ENCODE measurements at places on chromosomes 2 and 18. TPM values are rescaled to one million over a fixed set of nuclear protein-coding genes. Genes with fewer than 3 reads are reported as not detected.

GRCh38 chr2:23268467-23269263 lies 116.3 kb upstream of the KLHL29 start:
- no peak for DNase-seq

CACNB4 gene
- total RNA-seq: 0.25 TPM

DNA sequence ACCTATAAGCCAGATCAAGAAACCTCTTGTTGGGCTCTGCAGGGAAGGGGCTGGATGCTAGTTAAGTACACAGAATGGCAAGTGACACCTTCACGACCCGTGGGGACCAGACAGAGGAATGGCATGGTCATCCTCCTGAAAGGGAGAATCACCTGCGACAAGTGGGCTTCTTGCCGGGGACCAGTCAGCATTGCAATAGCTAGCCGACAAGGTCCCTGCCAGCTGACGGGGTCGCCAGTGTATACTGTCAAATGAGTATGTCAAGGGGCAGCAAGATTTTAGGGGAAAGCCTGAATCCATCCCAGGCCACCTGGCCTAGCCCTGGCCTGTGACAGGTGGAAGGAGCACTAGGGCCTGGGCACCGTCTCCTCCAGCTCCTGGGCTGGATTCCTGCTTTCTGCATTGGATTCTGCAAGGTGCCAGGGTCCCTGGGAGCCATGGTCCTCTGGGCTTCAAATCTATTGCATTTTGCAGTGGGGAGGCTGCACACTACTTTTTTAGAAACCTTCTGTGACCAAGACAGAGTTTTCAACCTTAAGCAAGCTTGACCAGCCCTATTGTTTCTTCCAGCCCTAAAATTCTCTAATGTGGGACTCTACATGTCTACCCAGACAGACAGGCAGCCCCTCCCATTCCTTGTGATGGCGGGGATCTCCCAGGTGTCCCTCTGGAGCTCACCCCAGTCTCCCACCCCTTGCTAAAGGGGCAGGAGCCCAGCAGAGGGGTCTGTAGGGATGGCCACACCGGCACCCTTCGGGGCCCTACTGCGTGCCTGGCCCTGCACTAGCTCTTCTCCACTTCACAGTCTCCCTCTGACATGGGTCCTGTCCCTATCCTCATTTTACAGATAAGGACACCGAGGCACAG lies 178.5 kb downstream of the GLI2 start:
- DNase-seq: no peak

DNA sequence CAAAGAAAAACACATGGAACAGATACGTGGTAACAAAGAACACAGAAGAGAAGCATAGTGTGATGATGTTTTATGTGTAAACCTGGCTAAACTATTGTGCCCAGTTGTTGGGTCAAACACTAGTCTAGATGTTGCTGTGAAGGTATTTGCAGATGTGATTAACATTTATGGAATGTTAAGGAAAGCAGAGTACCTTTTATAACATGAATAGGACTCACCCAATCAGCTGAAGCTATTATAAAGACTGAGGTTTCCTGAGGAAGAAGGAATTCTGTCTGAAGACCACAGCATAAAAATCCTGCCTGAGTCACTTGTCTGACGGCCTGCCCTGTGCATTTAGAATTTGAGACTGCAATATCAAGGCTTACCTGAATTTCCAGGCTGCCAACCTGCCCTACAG lies 253.1 kb downstream of the DYM start:
- DNase-seq: no peak

NMS gene
- total RNA-seq: not detected

DNA sequence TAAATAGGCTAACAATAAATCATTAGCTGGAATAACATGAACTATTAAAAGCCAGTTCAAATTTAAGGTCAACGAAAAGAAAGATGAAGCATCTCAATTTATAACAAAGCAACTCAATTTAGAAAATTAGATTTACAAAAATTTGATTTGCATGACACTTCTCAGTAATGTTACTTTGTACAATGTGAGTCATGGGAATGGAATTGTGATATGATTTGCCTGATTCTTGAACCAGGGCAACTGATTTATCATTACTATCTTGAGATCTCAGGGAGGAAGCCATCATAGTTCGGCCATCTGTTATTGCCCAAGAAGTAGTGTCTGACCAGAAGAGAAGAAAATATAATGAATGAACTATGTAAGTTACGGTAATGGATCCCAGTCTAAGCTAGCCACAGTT lies 193.1 kb downstream of the RIT2 start:
- no peak for DNase-seq

- DNase-seq: peak; percentile 35
Measured at GRCh38 chr2:174059178-174059883, 94.2 kb upstream of the SP3 start.

- no peak for DNase-seq
Measured at GRCh38 chr2:136052369-136053362, 65.3 kb downstream of the CXCR4 start.

GRCh38 chr2:149873936-149874335 lies 286.4 kb upstream of the MMADHC start:
- DNase-seq: no peak

DNA sequence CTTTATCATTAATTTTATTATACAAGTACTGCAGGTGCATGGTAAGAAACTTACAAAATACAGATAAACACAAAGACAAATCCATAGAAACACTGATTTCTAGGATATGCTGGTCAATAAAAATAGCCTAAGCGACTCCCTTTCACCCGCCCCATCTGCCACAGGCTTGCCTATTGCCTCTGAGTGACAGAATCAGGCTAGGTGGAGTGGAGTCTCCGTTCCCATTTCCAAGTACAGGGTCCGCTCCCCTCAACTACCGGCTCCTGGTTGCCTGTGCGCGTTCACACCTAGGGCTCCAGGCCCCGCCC lies 201 bp upstream of the TRAPPC12 start:
- DNase-seq: no peak

All from cardiac muscle cell (in vitro differentiated cells and primary cell).